Esophagus squamous epithelium (tissue), 5 donors: ENCODE measurements at places on chromosomes 5 and 9.

GRCh38 chr5:161077496-161077895, 225.5 kb upstream of the ATP10B start:
- DNase-seq: no peak

- DNase-seq: no peak
Measured at GRCh38 chr5:9507974-9508373, 37.9 kb downstream of the SEMA5A start.

DNA sequence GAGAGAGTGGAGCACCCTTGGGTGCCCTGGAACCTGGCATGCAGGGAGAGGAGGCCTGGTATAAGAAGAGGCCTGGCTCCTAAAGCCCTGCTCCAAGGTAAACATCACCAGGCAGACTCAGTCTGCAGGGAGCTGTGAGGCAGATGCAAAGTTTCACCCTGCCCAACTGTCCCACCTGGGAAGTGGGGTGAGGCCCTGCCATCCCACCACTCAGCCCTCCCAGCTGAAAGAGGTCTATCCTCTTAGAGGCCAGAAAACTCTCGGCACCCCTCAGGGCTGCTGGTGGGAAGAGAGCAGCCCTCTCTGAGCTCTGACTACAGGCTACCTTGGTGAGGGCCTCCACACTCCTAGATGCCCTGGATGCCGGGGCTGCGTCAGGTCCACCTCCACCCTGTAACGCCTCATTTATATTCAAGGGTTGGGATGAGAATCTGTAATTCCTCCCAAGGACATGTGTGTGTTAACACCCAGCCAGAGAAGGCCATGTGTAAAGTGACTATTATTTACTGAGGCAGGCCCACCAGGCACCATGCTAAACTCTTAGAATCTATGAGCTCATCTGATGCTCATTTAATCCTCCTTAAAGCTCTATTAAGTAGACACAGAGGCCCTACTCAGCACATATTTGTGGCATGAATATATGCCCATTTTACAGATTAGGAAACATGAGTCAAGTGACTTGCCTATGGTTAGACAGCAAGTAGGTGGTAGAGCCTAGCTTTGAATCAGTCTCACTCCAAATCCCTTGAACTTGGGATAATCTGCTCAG, 205.9 kb downstream of the FSTL4 start:
- no peak for DNase-seq

DNA sequence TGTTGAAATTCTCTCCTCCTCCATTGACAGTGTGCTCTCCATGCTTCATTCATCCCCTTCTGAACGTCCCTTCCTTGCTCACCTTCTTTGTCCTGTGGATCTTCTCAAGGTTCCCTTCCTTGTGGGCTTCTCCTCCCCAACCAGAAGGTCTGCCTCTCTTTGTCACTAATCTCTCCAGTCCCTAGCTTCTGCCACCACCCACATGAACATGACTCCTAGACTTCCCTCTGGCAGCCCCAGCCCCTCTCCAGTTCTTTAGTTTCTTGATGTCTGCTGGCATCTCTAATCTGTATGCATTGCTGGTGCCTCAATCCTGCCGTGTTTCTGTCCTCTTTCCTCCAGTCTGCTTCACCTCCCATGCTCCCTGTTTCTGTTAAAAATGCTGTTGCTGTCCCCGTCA, 79.3 kb downstream of the ARHGAP26 start:
- DNase-seq: no peak

- no peak for DNase-seq
Measured at GRCh38 chr9:14956208-14956607, 46.0 kb upstream of the FREM1 start.

DNA sequence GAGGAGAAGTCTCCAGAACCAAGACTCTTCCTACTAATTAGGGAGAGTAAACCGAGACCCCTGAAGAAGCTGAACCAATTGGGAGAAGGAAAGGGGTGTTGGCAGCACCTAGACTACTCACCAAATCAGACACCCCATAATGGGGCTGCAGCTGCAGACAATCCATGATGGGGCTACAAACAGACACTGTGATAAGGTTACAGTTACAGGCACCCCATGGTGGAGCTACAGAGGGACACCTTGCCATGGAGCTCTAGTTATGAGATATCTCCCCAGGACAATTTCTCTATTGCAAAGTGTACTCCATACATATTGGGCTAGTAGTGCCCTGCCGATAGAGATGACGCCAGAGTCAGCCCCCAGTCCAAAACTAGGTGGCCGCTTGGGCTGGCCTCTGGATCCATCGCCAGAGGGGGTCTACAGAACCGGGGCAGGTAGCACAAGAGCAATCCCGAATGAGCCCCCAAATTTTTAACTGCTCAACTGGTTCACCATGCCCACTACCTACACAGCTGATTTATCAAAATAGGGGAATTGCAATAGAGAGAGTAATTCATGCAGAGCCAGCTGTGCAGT, 2.1 kb upstream of the NANS start:
- no peak for DNase-seq

DNA sequence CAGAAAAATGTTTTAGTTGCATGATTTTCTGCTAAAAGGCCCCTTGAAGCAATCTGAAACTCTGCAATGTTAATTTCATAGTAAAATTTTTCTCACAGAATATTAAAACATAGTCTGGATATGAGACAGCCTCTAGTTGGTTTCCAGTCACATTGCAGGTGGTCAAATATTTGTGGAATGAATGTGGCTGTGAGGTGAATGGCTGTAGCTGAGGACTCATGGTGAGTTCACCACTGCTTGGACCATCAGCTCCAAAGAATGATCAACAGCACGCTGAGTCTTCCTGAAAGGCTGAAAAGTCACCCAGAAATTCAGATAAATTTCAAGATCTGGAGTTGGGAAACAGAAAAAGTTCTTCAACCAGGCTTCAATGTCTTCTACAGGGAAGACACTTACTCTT, 79.8 kb downstream of the MAT2B start:
- DNase-seq: no peak
